Fibroblast of skin of back (primary cell): ENCODE measurements at places on chromosomes 12 and 14.
A peak's percentile ranks its signal among the peaks of the same experiment; 100 is the strongest.

DNA sequence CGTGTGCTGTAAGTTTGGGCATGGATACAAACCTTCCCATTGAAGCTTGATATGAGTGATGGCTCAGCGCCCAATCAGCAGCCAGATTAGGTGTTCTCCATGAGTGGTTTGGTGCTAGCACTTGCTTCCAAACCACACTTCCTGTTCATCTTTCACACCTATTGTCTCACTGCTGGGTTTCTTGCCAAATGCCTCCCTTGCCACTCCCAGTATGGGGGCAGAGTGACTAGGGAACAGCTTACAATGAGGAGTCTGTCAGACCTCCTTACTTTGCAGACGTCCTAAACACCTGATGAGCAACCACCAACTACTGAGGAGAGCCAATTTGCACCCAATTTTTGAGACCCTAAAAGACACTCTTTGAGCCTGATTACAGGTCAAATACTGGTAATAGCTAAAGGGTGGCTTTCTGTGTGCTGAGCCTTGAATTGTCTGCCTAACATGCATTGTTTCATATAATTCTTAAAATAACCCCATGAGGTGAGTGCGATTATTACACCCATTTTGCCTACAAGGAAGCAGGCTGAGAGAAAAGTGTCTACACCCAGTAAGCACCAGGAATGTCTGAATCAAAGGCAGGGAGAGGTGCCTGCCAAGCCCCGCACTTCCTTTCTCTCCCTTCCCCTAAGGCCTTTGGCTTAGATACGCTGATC lies 48.4 kb upstream of the FOS start:
- DNase-seq = peak; percentile 36

- DNase-seq = no peak
Observed at GRCh38 chr12:64688219-64688618, 71.0 kb downstream of the GNS start.

- DNase-seq = no peak
Observed at GRCh38 chr14:77314539-77315457, 5.9 kb downstream of the POMT2 start.

DNA sequence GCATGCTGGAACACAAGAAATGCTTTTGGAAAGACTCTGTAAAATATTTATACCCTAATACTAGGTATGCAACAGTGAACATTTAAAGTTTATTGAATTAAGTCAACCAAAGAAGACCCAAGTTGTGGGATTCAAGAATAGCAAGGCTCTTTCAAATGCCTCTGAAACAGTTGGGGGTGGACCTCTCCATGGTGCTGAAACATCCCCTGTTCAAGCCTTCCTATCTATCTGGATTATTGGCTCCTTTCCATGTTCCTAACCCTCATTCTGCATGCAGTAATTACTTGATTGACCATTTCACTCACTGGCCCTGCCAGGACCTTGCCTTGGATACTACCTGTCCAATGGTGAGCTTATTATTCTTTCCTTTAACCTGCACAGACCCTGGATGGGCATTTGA lies 349.7 kb downstream of the NRXN3 start:
- peak; percentile 30 for DNase-seq

- DNase-seq = peak; percentile 17
Observed at GRCh38 chr14:80867091-80867490, 74.4 kb downstream of the CEP128 start.

DNA sequence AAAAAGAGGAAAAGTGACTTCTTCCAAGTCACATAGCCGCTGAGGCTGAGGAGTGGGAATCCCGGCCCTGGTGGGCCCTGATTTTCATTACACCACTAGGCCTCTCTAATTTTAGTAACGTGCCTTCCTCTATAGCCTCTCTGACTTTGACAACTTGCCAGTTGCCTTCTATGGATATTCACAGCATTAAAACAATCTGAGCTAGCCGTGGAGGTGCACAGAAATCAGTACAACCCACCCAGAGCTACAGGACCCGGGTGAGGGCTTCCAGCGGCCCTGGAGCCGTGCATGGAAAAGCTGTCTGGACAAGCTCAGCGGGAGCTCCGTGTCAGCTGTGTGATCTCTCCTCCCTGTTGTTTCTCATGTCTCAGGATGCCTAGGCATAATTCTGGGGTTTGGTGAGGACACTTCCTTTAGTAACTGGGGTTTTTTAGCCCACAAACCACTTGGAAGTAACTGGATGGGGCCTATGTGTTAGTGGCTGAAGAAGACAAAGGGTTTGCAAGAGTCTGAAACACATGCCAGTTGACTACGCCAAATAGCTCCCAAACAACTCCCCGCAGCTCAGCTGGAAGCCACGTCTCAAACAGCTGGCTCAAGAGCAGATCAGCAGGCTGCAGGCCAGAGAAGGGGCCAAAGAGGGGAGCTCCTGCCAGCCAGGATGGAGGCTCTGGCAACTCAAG lies 53.0 kb downstream of the SSH1 start:
- DNase-seq = peak; percentile 88

GRCh38 chr14:40362856-40363255 lies 930.6 kb upstream of the FBXO33 start:
- DNase-seq = peak; percentile 4

DNA sequence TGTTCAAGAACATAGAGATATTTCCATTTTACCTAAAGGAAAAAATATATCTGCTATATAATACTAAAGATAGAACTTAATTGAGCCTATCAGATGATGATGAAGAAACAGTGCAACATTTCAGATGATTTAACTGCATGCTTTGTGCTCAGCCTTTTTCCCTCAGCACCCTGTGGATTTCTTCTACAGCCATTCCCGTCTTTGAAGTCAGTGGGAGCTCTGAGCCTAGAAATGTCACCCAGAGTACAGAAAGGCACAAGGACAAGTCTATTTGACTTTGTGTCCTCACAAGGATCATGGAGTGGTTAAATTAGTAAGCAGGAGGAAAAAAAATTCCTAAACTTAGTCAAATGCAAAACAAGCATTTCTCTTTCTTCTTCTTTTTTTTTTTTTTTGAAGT lies 994.0 kb upstream of the FLRT2 start:
- DNase-seq = no peak

- peak; percentile 80 for DNase-seq
Observed at GRCh38 chr12:102675672-102676071, 195.3 kb upstream of the IGF1 start.

DNA sequence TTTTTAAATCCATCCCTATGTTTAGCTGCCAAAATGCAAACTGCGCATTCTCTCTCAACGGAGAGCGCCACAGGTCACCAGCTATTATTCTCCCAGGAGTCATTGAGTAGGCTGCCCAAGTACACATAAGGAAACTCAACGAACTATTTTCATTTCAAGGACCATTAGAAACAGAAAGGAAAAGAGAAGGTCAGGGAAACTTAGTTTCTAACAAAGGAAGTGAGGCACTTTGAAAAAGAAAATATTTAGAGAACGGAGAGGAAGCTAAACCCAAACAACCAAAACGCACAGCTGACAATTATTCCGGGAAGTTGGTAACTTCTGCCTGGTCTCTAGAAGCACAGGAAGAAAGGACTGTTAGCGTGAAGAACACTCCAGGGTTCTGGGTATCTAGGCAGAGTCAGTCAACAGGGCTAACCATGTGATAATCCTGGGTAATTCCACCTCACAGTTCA lies 23.5 kb downstream of the GPHB5 start:
- DNase-seq = no peak
